ENCODE measurements at places on chromosomes 6 and 20.

- no peak for DNase-seq
Measured at GRCh38 chr20:8790442-8791074, 278.3 kb upstream of the PLCB4 start.

- DNase-seq, result no peak
Measured at GRCh38 chr6:25623879-25624278, 28.1 kb upstream of the SCGN start.

DNA sequence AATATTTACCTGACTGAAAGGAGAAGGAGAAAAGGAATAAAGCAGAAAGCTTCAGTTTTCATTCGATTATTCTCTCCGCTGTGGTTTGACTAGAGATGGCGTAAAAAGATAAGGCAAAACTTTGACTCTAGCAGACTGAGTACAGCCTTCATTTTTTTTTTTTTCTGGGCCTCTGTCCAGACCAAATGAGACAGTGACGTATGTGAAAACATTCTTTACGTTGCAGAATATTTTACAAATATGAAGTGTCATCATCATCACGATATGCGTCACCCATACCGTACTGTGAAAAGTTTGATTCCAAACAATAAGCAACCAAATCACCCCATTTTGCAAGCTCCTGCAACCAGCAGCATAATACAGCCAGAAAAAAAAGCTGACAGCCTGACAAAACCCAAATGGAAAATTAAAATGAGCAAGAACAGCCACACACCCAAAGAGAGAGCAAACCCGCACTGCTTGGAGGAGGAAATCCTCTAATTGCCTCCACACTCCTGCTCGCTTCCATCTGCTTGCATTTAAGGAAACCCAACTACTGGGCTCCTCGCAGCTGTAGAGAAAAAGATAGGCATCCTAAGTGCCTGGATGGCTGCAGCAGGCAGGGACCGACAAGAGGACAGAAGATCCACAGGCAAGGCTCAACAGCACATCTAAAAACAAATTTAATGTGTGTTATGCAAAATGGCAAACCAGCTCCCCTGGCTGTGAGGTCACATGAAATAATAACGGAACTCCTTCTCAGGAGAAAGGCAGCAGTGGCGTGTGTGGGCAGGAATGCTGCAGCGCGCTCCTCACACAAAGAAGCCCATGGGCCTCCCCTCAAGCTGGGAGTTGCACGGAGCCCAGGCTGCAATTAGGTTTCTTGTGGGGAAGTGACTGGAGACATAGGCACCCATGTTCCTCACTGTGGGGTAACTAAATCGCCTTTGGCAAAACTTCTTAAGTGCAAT lies 113.1 kb downstream of the FYN start:
- DNase-seq, result peak; percentile 90

DNA sequence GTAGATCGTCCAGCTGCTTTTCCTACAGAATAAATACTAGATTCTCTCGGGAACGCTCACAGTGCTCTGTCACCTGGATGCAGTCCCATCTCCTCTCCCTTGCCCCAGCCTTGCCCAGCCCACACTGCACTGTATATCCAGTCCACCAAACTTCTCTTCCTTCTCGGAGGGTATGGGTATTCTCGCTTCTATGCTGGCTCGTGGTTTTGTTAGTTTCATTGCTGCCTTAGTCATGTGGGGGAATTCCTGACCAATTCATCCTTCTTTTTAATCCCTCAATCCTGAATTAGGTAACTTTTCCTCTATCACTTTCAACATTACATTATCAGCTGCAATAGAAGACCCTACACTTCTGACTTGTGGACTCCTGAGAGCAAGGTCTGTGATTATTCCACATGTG lies 252.4 kb downstream of the GMDS start:
- DNase-seq, result no peak

- DNase-seq, result no peak
Measured at GRCh38 chr6:132471787-132472186, 41.1 kb downstream of the STX7 start.

DNA sequence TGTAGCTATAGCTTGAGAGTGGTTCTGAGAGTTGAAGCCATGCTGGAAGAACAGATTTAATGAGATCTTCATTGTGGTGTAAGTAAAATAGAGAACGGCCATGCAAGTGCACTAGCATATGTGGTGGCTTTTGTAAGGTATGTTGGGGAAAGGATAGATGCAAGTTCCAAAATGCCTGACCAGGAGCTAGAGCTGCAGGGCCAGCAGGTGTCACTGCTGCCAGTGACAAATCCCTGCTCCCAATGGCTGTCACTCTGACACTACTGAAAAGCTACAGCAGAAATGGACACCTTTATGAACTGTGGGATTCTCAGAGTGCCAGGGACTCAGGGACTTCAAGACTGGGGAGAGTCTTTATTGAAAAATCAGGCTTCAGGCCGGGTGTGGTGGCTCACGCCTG lies 23.1 kb upstream of the VIP start:
- DNase-seq, result no peak

- DNase-seq, result no peak
Measured at GRCh38 chr20:20331156-20331555, 36.7 kb upstream of the INSM1 start.

DNA sequence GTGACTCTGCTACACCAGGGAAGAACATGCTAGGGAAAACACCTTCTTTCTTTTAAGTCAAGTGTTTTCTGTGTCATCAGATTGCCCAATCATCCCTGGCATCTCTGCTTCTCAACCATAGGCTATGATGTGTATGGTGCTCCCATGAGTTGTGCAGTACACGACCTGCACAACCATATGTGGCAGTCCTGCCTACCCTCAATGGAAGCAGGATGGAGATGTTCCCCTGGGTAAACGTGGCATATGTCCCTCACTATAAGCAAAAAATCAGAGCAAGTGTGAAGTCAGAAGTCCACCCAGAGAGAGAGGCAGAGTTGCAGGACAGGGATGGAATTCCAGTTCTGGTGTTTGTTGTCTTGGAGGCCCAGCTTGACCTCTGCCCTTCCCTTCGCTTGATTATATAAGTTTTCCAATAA lies 10.3 kb upstream of the SNHG17 start:
- DNase-seq, result no peak

- no peak for DNase-seq
Measured at GRCh38 chr20:21437816-21438215, 40.5 kb upstream of the NKX2-4 start.

GRCh38 chr20:57409672-57410397 lies 18.6 kb downstream of the RBM38 start:
- no peak for DNase-seq

GRCh38 chr20:57695940-57696339 lies 13.9 kb downstream of the PMEPA1 start:
- no peak for DNase-seq

GRCh38 chr6:14537030-14537429 lies 419.5 kb downstream of the CD83 start:
- DNase-seq, result no peak

DNA sequence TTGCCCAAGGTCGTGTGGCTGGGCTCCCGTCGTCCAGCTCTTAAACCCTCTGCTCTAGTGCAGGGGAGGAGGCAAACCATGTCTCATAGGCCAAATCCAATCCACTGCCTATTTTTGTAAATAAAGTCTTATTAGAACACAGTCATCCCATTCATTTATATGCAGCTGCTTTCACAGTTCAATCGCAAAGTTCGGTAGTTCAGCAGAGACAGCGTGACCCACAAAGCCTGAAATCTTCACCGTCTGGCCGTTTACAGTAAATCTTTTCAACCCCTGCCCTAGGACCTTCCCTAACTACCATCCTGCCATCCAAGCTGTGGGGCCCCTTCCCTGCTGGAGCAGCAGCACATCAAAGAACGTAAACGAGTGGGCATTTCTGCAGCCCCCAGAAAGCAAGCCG lies 65.9 kb downstream of the EYA2 start:
- no peak for DNase-seq

DNA sequence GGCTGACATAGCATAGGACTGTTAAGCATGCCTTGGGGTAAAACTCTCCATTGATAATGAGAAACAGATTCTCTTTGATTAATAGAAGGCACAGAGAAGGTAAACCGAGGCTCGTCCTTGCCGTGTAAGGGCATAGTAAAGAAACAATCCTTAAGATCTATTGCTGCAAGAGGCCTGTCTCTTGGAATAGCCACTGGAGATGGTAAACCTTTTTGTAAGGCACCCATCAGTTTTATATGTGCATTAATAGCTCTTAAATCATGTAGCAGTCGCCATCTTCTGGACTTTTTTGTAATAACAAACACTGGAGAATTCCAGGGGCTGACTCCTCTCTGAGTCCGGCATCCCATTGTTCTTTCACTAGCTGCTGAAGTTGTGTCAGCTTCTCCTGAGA lies 8.4 kb upstream of the ABHD12 start:
- peak; percentile 50 for DNase-seq

DNA sequence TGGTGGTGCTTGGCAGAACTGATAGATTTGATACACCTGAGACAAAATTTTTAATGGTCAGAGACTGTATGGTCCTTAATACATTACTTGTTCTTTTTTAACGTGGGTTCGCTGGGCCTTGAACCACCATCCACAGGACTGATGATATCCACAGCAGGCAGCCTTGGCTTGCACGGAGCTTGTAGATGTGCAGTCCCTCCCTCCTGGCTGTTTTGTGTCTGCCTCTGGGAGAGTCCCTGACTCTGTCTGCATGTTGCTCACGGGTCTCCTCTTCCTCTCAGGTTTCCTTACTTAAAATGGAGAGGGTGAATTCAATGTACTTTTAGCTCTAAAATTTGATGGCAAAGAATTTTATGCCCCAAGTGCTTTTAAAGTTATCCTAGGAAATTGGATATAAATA lies 17.5 kb downstream of the KIF25 start:
- no peak for DNase-seq

DNA sequence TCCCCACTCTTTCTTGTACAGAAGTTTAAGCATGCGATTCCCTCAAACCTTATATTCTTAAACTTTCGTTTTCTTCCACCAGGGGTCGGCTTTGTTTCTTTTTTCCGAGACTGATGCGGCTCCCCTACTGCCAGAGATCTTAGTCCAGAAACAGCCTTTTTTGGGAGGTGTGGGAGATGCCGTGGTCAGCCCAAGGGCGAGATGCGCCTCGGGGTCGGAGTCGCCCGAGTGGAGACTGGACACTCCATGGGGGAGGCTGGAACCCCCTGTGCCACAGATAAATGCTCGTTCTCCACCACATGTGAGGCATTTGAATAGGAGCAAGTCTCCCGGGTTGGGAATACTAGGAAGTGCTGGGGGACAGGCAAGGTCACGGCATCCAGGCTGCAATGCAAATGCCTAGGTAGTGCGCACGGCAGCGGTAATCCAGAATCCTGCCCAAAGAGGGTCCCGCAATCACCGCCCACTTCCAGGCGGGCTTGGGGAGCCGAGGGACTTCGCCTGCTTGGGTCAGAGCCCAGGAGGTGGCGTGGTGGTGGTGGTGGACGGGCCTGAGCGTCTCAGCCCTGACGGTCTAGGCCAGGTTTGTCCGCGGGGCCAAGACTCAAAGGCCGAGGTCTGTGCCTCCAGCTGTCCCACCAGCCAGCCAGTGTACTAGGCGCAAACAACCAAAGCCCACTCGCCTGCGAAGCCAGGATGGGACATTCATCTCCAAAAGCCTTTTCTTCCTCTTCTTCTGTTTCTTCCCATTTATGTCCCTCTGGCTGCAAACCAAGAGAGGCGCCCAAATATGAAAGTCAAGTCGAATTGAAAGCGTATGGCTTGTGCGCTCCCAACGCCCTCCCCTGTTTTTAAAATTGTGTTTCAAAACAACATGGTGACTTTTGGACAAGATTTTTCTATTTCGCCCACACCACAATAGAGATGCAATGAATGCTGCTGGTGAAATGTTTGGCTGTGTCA lies 39.3 kb upstream of the OSTM1 start:
- DNase-seq, result peak; percentile 15

DNA sequence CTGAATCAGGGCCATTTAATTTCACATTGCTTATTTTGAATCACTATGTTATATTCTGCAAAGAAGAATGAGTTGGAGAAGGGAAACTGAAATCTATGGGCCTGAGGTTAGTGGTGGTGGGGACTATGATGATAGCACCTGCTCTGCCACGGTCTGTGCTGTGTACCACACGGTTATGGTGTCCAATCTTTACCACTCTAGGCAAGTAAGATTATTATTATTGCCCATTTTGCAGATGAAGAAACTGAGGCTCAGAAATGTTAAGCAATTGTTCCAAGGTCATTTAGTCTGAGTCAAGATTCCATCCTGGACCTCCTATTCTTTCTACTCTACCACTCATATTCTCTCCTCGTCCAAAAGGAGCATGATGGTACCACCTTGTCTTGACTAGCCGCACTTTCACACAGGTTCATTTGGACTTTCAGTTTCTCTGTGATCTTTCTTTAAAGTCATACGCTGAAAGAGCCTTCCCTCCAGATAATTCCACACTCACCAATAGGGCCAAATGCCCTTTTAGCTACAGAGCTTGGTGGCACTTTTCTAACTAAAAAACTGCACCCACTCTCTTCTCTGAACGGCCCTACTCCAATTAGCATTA lies 56.2 kb downstream of the GFOD1 start:
- DNase-seq, result no peak

DNA sequence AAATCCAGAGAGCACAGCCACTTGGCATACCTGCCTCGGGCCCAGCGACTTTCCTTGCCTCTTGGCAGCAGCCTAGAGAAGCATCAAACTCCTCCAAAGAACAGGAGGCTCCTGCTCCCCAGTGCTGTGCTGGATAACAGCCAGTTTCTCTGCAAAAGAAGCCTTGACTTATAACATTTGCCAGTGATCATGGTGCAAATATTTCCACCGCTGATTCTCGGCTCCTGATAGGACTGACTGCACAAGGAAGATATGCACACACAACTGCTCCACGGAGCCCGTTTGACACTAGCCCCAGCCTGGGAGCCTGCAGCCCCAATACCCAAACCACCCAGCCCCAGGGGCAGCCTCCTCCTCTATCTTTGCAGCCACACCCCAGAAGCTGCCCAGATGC lies 17.5 kb downstream of the ACSS1 start:
- DNase-seq, result no peak

- no peak for DNase-seq
Measured at GRCh38 chr6:108518714-108519576, 41.8 kb upstream of the FOXO3 start.

DNA sequence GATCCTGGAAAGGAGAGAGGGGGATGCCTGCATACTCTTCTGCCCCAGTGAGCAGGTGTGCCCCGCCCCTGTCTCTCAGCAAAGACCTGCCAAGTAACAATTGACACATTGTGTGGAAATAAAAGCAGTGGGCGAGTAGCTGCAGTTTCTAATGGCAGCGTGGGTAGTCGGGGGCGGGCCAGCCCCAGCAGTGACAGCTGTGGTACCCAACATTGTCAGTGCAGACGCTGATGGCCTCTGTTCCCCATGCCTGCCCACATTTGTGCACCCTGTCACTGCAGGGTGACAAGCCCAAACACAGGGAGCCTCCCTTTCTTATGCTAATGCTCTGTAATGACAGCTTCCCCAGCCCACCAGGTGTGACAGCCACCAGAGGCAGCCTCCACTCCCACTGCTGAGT lies 491.7 kb downstream of the DHX35 start:
- no peak for DNase-seq
